Fibroblast of the aortic adventitia (primary cell): ENCODE measurements at places on chromosomes 6 and 20.

DNA sequence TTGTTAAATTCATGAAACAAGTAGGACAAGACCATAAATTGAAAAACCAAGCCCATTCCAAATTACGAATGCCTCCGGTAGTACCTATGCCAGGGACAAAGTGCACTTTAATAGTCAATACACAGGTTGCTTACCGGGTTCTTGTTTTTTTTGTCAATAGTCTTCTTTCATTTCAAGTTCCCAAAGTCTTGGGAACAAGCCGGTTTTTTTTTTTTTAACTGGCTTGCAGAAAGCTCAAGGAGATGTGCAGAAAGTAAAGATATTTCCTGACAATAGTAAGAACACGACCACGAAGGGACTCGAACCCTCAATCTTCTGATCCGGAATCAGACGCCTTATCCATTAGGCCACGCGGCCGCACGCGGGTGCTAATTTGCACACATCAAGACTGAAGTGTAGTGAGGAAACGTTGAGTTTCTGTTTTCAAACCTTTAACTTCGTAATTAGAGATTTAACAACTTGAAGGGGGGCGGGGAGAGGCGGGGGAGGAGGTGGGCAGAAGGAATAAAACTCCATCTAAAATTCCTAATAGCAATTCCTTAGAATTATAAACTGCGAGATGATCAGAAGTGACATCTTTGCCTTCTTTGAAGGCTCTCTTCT is 181.0 kb downstream of the TRIM27 start:
- DNase-seq, result peak; percentile 43

DNA sequence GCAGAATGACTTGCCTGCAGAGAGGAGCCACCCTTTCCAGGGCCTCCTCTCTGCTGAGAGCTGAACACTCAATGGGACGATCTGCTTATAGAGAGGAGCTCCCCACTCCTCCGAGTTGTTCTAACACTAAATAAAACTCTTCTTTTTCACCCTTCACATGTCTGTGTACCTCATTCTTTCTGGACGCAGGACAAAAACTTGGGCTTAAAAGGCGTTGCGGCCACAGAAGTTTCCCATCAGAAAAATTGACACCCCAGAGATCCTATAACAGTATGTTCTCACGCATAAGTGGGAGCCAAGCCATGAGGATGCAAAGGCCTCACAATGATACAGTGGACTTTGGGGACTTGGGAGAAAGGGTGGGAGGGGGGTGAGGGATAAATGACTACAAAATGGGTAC is 121.2 kb downstream of the GMPR start:
- no peak for DNase-seq

DNA sequence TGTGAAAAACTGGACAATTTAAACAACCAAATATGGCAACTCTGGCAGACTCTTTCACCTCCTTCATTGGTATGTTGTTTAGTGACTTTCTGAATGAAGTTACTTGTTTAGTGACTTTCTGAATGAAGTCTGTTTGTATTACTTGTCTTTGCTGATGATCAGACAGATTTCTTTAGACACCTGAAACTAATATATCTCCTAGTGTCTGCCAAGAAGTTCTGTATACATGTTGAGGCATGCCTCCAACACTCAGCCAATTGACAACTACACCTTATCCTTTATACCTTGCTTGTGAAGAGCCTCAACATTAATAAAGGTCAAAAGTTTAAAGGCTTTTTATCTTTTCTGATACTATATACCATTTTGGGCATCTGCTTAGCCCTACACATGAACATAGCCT is 725.4 kb upstream of the EPHA7 start:
- DNase-seq, result no peak

GRCh38 chr20:9019833-9020232 is 49.1 kb upstream of the PLCB4 start:
- DNase-seq, result no peak
